ENCODE measurements at places on chromosomes 16 and 17. TPM values are rescaled to one million over a fixed set of nuclear protein-coding genes. Genes with fewer than 3 reads are reported as not detected.

CSH2 gene
- not detected for polyA plus RNA-seq

TBC1D3I gene
- 0.14 TPM for polyA plus RNA-seq

HOXB6 gene
- 0.31 TPM for polyA plus RNA-seq

PPY gene
- not detected for polyA plus RNA-seq

KRTAP4-4 gene
- not detected for polyA plus RNA-seq

TLCD2 gene
- 3.8 TPM for polyA plus RNA-seq

ADORA2B gene
- 11.6 TPM for polyA plus RNA-seq

ACSM2A gene
- not detected for polyA plus RNA-seq

UMOD gene
- not detected for polyA plus RNA-seq

CES5A gene
- not detected for polyA plus RNA-seq

KRTAP17-1 gene
- polyA plus RNA-seq: not detected

KRTAP2-3 gene
- 0.10 TPM for polyA plus RNA-seq

TAOK2 gene
- 30.2 TPM for polyA plus RNA-seq

TSC2 gene
- 66.6 TPM for polyA plus RNA-seq

GGT6 gene
- 72.3 TPM for polyA plus RNA-seq

DUSP14 gene
- polyA plus RNA-seq: 13.2 TPM

TEX19 gene
- polyA plus RNA-seq: not detected

Data from esophagus (tissue), 2 donors.